ENCODE measurements at places on chromosomes 2 and 18.

DNA sequence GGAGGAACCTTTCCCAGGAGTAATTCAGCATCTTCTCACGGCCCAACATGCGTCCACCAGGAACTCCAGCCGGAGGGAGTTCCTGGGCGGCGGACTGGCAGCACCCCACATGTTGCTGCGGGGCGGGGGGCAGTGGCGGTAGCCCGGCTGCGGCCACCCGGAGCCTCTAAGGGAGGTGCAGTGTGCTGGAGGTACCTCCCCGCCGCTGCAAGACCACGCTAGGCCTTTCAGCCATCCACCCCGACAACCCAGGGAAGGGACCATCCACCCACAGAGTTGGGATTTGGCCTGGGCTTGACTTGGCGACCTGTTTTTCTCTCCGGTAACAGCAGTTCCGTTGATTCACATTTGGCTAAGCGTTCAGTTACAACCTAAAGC lies 625 bp downstream of the LYPD6 start:
- DNase-seq: no peak

GRCh38 chr2:69975853-69976462 lies 14.5 kb upstream of the ASPRV1 start:
- DNase-seq: no peak

DNA sequence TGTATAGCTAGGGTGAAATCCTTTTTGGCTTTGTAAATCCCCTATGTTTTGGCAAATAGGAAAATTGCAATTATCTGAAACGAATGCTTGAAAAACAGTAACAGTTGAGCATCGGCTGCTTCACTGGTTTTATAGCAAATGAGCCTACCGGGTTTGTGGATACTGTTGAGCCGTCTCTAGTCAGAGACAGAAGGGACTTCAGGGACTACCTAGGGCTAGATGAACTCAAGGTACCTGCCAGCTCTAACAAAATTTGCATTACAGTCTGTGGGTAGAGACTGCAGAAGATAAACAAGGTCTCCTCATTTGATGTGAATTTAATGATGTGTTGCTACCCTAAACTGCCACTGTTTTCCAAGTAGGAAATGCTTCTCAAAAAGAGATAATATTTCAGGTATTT lies 101.1 kb downstream of the EML6 start:
- no peak for DNase-seq

DNA sequence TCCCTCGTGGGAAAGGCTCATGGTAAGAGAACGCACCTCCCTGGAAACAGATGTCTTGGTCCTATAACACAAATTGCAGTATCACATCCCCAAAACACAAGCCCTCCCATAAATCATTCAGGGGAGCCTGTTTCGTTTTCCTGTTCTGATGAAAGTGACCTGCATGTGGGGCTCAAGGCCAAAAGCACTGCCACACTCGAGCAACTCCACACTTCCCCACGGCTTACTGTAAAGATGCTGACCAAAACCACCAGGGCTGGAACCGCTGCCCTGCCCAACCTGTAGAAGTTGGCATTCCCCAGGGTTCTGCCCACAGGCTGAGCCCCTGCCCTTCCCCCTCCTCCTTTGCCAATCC lies 139.7 kb downstream of the BCL11A start:
- no peak for DNase-seq

DNA sequence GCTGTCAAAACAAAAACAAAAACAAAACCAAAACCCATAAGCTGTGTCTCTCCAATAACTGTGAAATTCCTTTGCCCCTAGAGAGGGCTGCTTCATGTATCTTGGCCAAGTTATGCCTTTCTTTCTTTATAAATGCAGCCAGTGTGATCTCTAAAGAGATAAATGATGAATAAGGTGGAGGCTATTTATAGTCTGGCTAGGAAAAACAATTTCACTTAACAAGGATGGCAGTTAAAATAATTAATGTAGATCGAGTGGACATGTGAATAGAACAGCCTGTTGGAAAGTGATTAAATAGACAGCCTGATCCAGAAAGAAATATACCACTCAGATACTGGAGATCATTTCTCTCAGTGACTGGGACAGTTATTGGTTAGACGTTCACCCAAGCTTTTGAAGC lies 1666.9 kb upstream of the CELF4 start:
- no peak for DNase-seq

- DNase-seq: no peak
These were observed 220.1 kb downstream of the OSR1 start for GRCh38 chr2:19138264-19138825.

DNA sequence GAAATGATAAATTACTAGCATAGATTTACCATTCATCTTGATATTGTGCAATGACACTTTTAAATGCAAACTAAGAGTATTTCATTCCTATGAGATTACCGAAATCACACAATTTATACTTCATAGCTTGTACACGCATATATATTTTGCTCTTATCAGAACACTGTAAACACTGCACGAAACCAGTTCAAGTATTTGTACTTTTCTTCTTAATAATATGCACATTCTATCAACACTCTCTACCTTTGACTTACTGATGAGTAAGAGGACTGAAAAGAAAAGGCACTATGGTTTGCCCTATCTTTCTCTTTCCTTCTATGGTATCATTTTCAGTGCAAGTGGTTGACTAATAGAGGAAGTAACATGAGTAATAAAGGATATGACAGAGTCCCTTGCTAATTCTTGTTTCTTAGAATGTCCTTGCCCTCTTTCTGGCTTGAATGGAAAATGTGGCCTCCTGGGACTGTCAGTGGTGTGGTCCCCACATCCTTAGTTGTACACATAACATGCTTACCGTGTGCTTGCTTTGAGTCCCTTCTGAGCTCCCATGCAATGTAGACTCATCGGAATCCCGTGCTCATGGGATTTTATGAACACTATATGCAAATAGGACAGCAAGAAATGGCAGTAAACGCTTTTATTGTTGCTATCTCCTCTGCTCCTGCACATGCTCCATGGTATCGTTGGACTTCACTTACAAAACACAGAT lies 363.5 kb upstream of the TNP1 start:
- DNase-seq: no peak

DNA sequence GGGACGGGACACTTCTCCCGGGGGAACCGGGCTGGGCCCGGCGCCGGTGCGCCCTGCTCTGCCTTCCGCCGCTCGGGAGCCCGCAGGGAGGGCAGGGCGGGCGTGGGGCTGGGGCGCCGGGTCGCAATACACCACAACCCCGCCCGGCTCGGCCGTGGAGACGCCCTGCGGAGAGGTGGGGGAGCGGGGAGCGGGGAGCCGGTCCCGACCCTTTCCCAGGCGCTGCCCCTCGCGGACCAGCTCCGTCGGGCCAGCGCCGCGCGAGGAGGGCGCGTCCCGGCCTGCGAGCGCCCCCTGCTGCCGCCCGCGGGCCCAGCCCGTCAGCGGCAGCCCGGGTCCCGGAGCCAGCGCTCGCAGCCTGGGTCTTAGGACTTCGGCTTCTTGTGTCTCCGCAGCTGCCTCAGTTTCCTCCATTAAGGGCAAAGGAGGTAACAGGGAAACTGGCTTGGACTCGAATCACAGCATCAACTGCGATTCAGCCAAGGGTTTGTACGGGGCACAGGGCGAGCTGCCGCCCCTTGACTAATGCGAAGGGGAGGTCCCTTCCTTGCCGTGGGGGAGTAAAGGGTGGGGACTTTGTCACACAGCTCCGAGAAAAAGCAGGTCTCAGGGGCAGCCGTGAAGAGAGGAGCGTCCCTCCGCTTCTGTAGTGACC lies 635 bp upstream of the ADRA2B start:
- peak; percentile 49 for DNase-seq

- DNase-seq: no peak
These were observed 17.4 kb downstream of the DYNC2LI1 start for GRCh38 chr2:43791035-43791765.

GRCh38 chr2:65666156-65666725 lies 233.8 kb upstream of the SPRED2 start:
- DNase-seq: no peak

GRCh38 chr18:52435301-52435700 lies 95.3 kb downstream of the DCC start:
- DNase-seq: no peak

GRCh38 chr2:109322111-109322510 lies 193.1 kb downstream of the SH3RF3 start:
- peak; percentile 39 for DNase-seq

DNA sequence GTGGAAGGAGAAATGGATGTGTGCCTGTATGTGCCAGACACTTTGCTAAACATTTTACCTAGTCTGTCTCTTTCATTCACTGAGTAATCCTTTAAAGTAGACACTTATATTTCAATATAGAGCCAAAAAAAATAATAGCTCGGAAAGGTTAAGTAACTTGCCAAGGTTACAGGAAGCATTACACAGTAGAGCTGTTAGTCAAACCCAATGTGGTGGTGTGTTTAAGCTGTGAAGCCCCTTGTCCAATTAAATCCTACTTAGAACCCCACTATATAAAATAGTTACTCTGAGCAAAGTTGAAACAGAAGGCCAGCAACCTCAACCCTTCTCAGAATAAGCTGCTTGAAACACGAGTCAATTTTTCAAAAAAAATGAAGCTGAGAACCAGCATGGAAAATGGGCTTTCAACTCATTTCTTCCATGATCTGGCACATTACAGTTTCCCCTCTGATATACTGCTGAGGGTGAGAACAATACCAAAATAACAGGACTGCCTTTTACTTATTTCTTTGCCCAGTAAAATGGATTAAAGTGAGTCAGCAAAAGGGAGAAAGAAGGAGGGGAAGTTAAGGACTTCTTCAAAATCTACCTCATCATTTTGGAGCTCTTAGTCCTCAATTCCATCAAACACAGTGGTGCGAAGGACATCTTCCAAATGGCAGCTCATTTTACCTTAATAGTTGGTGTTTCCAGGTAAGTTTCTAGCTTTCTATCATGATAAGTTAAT lies 7.9 kb downstream of the RDH14 start:
- no peak for DNase-seq

DNA sequence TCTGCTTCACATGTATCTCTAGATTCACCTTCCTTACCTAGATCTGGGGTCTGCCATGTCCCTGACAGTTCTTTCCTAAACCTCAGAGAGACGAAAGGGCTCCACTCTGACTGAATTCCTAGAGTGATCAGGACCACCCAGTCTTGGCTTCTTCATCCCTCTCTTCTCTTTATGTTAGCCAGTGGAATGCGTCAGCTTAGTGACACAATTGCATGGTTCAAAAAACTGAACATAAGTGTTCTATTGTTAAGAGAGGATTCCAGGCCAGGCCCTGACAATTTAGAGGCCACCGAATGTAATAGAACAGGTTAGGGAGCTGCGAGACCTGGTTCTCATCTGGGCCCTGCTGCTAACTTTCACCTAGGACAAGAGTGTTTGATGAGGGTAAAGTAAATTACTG lies 10.0 kb downstream of the PRELID3A start:
- DNase-seq: no peak

DNA sequence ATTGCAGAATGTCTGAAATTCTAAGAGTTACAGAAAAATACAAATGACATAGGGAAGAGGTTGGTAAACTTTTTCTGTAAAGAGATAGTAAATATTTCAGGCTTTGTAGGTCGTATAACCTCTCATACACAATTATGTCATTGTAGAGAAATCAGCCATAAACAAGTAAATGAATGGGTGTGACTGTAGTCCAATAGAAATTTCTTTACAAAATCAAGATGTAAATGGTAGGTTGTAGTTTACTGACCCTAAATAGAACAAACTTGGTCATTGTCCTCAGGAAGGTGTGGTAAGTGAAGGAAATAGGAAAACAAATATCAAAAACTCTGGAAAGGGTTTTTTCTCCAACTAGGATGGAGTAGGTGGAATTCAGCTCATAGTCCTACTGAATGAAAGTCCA lies 415.5 kb upstream of the SPHKAP start:
- no peak for DNase-seq

GRCh38 chr2:146734042-146734820 lies 1110.6 kb upstream of the ACVR2A start:
- DNase-seq: peak; percentile 22

DNA sequence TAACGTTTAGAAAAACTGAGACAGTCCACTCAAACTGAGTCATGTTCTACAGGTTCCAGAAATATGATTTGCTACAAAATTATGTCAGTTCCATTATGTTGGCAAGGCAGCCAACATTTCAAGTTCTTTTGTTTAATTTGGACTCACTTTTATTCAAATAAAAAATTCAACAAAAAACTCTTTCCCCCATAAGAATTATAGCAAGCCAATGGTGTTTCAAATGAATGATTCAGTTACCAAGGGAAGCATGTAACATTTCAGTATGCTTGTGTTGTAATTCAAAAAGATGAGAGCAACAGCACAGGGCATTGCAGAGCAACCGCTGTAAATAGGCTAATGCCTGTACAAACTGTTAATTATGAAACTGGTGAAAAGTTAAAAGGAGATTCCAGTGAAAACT lies 140.8 kb downstream of the FIGN start:
- no peak for DNase-seq

Measured in midbrain (tissue), 1 donor.